CD4-positive, alpha-beta T cell treated with Interleukin-17A for 1 hour (primary cell): ENCODE measurements at places on chromosomes 7 and 10.

DNA sequence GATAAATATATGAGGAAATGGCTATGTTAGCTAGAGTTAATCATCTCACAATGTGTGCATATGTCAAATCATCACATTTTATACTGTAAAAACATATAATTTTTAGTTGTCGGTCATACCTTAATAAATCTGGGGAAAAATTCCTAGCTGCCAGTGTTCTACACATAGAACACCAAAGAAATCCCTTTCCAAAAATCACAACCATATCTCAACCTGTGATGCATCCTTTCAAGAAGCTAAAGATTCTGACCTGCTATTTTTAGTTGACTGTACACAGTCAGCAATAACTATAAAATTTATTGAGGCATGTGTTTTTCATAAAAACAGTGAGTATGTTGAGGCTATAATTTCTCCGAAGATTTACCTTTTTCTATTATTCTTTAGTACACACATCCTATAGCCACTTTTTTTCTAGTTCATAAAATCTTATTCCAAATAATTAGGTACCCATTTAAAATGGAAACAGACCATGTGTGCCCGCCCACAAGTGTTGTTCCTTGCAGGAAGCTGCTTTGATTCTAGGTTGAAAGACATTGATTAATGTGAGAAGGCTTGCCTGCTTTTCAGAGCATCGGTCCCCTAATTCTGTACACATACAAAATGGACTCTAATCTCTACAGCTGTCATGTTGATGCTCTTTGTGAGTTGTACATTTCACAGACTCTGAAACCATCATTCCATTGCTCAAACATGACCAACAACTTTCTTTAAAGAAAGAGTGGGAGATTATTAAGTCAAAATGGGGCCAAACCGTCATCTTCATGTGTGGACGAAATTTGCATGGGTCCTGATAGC lies 117.5 kb upstream of the LRRN3 start:
- no peak for DNase-seq

DNA sequence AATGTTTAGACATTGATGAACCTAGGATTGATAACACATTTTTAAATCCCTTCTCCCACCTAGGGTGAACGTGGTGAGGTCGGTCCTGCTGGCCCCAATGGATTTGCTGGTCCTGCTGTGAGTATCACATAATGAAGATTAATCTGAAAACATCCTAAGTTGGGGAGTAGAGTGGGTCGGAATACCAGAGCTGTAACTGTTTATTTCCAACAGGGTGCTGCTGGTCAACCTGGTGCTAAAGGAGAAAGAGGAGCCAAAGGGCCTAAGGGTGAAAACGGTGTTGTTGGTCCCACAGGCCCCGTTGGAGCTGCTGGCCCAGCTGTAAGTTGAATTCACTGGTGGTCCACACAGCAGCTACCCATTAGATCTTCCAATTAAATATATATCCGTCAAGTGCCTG lies 25.6 kb downstream of the COL1A2 start:
- DNase-seq: no peak

- no peak for DNase-seq
Observed at GRCh38 chr7:28666154-28666553, 253.8 kb downstream of the CREB5 start.

DNA sequence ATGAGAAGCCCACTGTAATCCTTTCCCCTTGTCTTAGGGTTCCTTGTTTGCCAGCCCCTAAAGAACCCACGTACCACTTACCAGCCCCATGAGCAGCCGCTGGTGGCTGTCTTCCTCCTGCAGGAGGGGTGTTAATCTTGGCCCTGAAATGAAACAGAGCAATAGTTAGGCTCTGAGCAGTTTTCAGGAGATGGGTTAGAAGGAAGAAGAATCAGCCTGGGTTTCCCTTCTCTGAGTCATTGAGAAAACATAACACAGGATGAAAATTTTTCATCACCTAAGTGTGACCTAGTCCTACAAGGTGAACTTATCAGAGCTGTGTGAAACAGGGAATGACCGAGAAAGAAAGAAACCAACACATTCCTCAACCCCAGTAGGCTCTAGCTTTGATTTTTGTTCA lies 90.0 kb downstream of the GSAP start:
- no peak for DNase-seq

GRCh38 chr10:72637398-72637857 lies 11.5 kb upstream of the MICU1 start:
- no peak for DNase-seq

DNA sequence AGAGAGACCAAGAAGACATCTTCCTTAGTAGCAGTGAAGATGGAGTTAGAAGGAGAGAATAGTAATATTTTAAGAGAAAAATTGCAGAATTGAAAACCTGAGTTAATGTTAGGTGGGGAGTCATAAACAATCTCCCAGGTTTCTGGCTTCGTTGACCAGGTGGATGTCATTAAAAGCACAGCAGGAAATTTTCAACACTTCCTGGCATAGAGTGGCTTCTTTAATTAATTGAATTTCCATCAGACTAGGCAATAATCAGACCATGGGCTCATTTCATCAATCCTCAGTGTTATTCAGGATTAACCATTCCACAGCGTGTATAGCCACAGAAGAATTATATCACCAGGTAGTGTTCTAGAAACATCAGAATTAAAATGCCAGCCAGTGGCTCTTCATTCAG lies 268.2 kb downstream of the CCDC3 start:
- DNase-seq: no peak

GRCh38 chr10:123109466-123109865 lies 26.3 kb upstream of the HMX3 start:
- no peak for DNase-seq

GRCh38 chr10:125605167-125605566 lies 77.8 kb downstream of the TEX36 start:
- DNase-seq: no peak

- no peak for DNase-seq
Observed at GRCh38 chr7:2014391-2015241, 218.1 kb downstream of the MAD1L1 start.

DNA sequence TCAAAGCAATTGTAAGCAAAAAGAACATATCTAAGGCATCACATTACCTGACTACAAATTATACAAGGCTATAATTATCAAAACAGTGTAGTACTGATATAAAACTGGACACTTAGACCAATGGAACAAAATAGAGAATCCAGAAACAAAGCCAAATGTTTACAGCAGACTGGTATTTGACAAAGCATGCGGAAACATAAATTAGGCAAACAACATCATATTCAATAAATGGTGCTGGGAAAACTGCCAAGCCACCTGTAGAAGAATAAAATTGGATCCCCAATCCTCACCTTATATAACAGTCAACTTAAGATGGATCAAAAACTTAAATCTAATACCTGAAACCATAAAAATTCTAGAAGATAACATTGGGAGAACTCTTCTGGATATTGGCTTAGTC lies 240.8 kb upstream of the POM121L12 start:
- no peak for DNase-seq

GRCh38 chr7:25250386-25250785 lies 22.1 kb upstream of the NPVF start:
- no peak for DNase-seq

DNA sequence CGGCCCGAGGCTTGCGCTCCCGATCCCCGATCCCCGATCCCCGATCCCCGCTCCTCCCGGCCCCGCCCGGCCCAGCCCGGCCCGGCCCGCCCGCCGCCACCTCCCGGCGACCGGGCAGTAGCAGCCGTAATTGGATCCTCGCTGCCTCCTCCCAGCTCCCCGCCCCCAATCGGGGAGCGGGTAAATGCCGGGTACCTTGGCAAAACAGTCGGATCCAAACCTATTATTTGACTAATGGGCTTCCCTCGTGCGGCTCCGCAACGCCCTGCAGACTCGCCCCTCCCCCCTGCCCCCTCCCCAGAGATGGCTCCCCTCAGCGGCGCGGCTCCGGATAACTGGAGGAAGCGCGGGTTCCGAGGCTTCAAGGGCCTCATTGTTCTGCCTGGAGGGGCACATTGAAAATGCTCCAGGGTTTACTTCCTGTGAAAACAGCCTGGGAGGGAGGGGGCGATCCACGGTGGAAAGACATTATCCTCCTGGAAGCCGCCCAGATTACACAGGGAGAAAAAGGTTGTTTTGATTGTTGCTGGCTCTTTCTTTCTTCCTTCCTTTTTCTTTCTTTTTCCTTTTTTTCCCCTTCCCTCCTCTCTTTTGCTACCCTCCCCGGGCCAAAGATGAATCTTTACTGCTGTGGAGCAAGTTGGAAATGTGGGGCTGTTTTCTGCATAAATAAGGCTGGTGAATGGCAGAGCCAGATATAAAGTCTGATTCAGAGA lies 94.7 kb upstream of the ZMIZ1 start:
- DNase-seq: peak; percentile 43

GRCh38 chr7:140773104-140773503 lies 76.6 kb downstream of the NDUFB2 start:
- DNase-seq: no peak

DNA sequence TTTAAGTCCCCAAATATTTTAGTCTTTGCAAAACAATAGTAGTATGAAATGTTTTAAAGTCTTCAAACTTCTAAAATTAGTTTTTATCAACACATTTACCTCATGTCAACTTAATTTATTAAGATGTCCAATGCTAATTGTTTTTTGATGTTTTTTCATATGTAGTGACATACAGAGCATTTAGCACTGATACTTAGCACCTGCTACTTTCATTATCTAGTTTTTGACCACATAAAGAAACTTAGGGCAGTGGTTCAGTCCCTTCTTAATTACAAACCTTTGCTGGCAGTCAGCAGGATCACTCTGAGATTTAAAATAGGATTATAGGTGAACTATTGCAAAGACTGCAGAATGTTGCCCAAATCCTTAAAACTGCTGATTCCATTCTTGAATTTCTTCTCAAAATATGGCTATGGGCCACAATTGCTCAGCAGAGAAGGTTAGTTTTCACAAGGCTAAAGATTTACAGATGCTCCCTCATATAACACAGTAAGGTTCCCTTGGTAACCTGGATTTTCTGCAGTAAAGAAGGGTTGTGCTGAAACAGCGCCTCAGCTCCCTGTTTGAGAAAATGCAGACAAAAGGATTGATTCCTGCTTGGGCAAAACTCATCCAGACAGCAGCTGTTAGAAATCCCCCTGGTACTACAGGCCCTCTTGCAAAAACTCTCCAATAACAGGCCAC lies 3.4 kb downstream of the GPR85 start:
- no peak for DNase-seq

- no peak for DNase-seq
Observed at GRCh38 chr7:8179486-8179885, 82.5 kb downstream of the ICA1 start.

DNA sequence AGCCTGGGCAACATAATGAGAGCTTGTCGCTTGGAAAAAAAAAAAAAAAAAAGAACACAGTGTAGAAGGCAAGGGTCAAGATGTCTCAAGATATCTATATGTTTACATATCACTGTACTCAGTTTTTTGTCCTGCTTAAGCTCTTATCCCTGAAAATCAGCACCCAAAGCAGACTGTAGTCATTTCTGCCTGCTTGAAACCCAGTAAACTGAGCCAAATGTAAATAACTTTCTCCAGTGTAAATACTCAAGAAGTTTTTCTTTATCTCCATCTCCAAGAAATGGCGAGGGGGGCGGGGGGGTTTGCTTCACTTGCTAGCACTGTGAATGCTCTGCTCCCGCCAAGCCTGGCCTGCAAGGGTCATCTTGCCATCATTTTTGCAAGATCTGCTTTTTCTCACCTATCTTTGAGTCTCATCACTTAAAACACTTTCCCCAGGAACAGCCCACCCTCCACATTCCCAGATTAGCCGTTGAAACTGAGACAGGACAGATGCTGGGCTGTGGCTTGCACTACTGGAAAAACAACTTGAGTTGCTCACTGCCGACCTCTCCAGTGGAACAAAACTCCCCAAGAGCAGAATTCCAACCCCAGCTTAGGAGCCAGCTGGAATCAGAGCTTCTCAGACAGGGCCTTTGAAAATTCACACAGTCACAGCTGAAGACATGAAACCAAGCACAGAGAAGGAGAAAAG lies 54.6 kb downstream of the AFAP1L2 start:
- no peak for DNase-seq

DNA sequence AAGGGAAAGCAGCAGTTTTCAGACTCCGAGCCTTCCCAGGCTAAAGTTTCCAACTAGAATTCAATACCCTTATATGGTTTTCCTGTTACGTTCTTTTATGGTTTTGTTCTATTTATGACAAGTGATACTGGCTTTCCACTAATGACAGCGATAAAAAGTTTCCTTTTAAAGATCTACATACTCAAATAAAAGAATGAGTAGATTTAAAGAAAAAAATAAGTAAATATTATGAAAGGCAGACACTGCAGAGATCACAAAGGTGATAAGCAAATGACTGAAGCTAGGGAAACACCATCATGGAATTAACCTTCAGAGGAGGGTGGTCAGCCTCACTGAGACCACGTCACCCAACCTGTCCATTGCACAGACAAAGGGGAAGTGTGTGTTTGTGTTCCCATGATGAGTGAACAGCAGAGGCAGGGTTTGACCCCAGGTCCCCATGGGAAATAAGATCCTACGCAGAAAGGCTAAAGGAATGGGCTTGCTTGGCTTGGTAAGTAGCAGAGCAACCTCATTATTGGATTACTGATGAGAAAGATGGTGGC lies 4.0 kb downstream of the VSIR start:
- peak; percentile 63 for DNase-seq

DNA sequence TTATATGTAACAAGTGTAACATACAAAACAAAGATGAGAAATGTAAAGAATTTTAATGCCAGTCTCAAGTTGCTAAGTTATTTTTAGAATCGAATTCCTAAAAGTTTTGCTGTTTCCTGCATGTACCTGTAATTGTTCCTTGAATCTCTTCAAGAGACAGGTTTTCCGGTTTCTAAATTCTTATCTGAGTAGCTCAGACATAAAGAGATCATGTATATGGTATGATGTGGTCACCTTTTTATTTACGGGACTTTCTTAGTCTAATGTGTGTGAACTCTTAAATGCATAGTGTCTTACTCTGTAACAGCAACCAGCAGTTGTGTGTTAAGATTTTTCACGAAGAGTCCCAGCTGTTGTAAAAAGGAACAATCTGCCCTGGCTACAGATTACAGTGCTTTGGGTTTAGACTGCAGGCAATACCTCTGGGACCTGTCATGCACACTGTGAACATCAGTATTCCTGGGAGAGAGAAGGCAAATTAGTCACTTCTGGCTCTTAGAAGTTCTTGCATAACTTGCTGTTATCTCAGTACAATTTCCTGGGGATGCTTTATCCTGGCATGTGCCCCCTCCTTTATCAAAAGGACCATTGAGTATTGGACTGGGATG lies 263.4 kb downstream of the BICC1 start:
- no peak for DNase-seq

DNA sequence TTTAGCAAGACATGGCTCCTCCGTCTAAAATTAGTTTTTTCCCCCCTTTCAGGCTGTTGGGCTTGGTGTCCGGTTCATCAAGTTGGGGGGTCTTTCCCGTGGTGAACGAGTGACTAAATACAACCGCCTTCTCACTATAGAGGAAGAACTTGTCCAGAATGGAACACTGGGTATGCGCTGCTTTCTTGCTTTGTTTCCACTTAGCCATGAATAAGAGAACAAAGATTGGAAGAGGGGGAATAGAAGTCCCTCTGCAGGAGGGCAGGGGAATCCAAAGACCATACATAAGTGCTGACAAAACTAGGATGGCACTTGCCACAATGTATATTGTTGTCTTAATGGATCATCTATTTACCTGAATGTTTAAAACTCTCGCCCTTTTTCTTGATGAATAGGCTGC lies 30.5 kb downstream of the ENO4 start:
- no peak for DNase-seq
